ENCODE measurements at places on chromosomes 5 and 9.

GRCh38 chr9:105306351-105307140 lies 62.1 kb downstream of the SLC44A1 start:
- no peak for DNase-seq

DNA sequence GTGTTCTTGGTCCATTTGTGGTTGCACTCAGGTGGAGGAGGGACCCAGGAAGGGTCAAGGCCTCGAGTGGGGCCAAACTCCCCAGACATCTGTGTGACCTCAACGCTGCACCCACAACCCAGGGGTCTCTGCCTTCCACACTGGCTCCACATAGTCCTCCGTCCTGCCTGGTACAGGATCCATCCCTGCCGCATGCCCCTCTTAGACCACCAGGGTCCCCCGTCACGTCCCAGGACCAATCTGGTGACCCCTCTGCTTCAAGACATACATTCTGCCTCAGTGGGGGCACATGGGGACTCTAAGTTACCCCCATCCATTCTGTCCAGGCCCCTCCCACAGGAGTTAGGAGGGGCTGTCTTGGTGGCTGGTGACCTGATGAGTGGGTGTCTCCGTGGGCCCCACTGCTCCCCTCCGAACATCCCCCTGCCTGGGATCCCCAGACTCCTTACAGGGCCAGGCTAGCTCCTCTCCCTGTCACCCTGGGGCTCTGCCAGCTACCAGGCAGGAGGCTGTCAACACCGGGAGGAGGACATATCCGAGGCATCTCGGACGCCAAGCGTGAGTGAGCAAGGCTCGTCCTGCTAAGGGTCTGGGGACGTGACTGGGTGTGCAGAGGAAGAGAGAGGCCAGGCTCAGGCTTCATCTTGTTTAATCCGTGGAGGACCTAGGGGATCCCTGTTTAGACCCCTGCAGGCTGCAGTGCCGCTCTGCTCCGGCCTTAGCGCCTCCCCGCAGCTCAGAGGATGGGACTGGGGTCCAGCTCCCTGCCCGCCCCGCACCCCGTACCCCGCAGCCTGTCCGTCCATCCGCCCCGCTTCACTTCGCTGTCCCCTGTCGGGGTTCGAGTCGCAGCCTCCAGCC lies 32.3 kb downstream of the TSPAN17 start:
- no peak for DNase-seq

DNA sequence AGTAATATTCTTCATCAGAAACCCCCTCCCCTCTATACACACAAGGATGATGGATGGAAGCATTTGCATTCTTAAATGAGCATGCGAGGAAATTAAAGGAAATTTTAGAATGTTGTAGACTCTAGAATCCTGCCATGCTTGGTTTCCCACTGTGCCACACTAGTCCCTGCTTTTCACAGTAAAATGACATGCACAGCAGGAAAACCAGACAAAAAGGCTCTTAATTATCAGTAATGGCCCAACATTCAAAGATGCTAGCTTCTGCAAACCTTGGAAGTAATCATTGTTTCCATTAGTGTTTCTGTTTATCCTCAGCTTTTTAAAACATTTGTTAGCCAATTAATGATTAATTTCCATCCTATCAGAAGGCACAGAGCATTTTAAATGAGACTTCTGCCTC lies 255.8 kb downstream of the SLCO4C1 start:
- no peak for DNase-seq

DNA sequence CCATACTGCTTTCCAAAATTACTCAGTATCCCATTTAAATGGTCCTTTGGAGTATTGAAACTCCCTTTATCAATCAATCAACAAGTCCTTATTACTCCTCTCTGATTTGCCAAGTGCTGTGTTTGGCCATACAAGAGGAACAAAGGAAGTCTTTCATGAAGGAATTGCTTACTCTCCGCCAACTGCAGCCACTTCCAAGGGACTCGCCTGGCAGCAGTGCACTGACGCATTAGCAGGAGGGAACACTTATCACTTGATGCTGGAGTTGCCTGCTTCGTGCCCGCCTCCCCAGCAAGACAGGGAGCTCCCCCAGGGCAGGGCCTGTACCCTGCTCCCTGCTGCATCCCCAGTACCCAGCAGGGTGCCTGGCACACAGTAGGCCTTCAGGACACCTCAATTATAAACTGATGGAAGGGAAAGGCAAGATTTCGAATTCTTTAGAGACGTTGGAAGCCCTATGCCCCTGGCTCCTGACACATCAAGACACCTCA lies 97.9 kb downstream of the CRB2 start:
- no peak for DNase-seq

DNA sequence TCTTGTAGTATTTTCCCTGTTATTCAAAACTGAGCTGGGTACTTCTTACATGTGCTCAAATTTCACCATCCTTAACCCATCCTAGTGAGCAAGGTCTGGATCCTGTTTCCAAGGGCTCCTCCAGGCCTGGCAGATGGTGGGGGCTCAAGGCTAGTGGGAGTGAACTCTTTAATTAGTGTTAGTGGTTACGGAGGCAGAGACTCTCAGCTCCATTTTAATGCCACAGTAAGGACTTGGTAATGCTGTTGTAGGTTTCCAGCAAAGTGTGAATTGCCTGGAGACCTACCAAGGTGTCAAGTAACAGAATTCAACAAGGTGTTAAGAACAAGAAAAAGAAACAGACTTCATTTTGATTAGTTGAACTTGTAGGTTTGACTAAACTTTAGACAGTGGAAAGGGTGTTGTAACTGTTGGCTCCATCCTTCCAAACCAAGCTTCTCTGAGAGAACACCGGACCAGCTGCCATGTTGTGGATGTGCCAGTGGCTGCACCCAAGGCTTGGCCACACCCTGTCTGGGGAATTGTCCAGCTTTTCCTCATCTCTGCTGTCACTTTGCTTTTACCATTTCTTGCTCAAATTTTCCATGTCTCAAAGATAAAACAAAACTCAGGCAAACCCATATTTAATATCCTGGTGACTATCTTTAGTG lies 98.7 kb downstream of the ADCY2 start:
- no peak for DNase-seq

DNA sequence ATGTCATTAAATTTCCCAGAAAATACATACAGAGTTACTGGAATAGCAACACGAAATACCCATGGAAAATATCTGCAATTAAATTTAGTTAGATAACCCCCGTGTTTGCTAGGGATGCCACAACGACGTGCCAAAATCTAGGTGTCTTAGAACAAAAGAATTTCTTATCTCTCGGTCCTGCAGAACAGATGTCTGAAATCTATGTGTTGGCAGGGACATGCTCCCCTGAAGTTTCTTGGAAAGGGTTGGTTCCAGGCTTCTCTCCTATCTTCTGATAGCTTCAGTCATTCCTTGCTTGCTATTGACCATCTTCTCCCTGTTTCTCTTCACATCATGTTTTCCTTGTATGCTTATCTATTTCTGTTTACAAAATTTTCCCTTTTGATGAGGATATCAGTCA lies 1067.0 kb downstream of the CDH18 start:
- no peak for DNase-seq

GRCh38 chr9:83281306-83282255 lies 218.6 kb upstream of the RASEF start:
- DNase-seq, result no peak

DNA sequence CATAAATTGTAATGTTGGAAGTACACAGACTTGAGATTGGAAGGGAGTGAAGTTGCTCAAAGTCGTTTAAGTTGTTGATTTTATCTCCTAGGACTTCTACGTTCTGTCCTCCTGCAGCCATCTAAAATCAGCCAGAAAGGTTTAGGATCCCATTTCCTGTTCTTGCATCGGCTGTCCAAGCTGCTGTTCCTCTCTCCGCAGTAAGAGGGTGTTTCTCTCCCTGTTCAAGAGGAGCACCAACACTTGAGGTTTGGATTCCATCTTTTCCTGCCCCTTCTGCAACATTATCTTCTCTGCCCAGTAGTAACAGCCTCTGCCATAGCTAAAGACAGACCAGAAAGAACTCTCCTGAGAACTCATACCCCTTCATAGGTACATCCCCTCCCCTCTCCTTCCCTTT lies 373.4 kb downstream of the GADD45G start:
- DNase-seq, result no peak

DNA sequence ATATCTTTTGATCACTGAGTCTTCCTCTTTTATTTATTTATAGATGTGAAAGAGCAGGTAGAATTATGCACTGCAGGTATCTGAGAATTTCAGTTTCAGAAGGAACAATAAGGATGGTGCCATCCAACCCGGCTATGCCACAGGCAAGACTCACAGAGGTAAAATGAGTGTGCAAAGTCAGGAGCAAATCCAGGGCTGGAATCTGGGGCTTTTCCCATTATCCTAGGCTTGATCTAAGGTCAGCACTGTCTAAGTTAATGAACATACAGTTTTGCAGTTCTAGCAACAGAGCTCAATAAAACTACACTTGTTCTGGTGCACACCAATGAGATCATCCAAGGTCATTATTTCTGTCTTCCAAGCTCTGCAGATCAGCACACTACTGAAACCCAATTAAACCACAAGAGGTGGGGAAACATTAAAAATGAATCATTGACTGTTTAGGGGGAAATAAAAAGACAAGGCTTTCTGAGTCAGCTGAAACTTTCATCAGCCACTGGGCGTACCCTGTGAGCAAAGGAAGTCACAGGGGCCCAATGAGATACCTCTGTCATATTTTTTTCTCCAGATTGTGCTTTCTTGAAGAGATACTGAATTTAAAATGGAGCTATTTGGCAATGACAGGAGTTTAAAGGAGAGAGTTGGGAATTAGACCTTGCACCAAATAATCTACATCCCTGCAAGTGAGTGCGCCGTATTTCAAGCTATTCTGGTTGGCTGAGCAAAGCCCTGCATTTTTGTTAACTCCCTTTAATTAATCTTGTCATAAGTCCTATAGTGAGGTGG lies 662.2 kb upstream of the ZNF608 start:
- DNase-seq, result no peak

DNA sequence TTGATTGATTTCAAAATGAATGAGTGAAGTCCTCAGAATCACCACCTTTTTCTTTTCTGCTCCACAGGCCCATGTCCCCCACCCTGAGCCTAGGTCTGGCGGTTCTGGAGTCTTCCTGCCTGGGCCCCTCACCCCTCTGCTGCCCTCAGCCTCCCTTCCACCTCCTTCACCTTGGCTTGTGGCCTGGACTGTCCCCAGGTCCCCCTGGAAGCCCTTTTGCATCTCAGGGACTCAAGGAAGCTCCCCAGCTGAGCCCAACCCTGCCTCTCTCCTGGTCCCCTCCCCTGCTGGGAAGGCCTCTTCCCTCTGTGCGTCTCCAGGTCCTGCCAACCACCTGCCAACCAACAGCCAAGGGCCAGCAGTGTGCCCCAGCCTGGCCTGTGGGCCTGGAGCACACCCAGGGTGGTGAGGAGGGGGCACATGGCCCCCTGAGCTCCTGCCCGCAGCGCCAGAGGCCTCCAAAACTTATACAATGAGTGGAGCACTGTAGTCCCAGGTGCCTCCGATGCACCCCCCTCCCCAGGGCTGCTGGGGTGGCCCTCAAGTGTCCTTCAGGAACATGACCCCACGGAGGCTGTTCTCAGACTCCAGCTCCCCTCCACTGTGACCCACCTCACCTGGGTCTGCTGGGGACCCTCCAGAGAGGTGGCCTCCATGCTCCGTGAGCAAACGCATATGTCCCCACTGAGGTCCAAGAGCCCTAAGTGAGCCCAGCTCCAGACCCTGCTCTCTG lies 20.3 kb downstream of the GLT6D1 start:
- no peak for DNase-seq

DNA sequence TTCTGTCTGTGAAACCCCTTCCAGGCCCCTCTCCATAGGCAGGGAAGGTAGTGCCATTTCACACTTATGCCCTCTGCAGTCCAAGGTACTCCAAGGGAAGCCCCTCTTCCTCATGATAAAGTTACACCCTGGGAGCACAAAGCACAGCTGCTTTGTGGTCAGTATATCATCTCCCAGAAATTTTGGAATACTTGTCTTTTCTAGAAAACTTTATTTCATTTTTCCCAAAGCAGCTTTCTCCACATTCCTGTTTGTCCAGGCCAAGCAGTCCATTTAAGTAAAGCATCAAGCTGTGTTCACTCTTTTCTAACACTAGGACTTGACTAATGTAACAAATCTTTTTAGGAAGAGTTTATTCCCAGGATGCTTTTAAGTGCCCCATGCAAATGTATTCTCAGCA lies 371.8 kb upstream of the RGMB start:
- no peak for DNase-seq

GRCh38 chr5:169416583-169417196 lies 115.8 kb upstream of the SLIT3 start:
- DNase-seq, result no peak

DNA sequence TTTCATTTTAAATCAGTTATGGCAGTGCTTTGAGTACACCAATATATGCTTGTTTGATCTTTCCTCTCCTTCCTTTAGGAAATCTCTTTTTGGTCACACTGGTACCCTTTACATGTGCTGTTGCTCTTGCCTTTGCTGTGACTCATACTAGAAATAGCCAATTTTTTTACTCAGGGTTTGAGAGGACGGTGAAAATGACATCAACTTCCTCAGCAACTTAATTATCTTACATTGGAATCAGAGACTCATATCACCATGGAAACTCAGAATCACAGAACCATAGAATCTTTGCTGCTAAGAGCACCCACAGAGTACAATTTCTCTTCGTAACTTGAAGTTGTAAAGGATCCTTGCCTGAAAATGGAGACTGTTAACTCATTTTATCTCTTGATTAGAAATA lies 13.8 kb upstream of the ZNF300 start:
- no peak for DNase-seq

DNA sequence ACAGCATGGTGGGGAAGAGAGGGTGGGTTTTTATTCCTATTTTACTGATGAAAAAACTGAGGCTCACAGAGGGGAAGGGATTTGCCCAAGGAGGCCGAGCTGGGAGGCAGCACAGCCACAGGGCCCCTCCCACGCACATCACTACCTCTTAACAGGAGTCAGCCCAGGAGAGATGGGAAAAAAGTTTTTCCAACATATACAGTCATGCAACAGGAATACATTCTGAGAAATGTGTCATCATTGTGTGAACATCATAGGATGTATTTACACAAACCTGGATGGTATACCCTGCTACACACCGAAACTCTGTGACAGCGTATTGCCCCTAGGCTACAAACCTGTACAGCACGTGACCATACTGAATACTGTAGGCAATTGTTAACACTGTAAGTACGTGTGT lies 11.6 kb downstream of the TRAF1 start:
- DNase-seq, result no peak

DNA sequence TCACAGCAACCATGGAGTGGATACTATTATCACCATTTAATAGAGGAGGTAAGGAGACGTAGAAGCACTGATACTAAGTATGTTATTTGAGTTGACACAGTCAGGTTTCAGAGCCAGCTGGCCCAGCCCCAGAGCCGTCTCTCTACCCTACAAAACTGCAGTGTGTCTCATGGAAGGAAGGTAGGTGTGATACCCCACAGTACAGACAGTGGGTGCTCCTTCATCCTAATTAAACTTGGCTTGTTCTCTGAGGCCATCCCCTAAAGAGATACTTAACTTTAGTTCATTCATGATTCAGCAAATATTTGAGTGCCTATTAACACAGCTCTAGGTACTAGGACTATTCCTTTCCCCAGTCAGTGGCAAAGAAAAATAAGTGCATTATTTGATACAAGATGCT lies 22.6 kb downstream of the PIP5K1B start:
- no peak for DNase-seq

DNA sequence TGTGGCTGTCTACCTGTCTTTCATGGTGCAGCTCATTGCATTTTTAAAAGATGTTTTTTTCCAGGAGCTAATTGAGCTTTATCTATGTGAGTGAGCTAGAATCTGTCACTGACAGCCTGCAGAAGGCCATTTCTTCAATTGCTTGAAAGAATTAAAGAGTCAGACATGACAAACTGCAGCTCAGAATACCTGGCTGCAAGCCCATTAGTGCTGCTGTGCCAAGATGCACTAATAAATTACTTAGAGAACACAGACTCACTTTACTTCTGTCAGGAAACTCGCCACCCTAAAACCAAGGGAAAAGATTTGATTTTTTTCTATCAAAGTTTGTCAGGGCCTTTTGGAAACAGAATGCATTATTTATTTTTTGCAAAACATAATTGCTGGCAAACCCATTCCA lies 368.3 kb downstream of the CAAP1 start:
- DNase-seq, result no peak

Data from activated gamma-delta T cell treated with anti-CD3 and anti-CD28 coated beads, Interleukin-2, amount 50 U/mL, for 16 hours (primary cell).